H9 (cell line): ENCODE measurements at places on chromosomes 11 and 22.

GRCh38 chr11:67292671-67293070, 3.6 kb downstream of the ANKRD13D start:
- DNase-seq = no peak

DNA sequence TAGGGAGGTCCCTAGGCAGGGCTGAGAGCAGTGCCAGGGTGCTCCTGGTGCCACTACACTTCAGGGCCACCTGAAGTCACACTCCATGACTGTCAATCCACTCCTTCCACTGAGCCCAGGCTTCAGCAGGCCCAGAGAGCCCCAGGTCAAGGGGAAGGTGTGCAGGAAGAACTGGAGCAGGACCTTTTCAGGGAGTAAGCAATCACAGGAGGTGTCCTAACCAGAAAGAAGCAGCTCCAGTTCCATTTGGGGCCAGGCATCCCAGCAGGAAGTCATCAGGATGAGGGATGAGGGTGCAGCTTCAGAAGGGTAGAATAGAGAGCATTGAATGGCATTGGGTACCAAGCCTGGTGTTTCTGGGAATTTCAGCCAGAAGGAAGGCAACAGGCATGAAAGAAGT, 556.5 kb downstream of the INSC start:
- DNase-seq = no peak

DNA sequence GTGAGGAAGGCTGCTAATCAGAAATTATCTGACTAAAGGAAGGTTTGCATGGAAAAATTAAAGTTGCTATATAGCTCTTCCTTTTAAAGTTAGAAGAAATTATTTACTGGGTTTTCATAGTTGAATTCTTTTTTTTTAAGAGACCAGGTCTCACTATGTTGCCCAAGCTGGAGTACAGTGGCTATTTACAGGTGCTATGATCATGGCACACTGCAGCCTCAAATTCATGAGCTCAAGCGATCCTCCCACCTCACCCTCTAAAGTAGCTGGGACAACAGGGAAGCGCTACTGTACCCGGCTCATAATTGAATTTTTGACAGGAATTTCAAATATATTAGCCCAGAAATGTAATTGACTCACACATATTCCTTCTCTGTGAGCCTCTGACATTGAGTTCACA, 3.9 kb downstream of the MSANTD2 start:
- no peak for DNase-seq

DNA sequence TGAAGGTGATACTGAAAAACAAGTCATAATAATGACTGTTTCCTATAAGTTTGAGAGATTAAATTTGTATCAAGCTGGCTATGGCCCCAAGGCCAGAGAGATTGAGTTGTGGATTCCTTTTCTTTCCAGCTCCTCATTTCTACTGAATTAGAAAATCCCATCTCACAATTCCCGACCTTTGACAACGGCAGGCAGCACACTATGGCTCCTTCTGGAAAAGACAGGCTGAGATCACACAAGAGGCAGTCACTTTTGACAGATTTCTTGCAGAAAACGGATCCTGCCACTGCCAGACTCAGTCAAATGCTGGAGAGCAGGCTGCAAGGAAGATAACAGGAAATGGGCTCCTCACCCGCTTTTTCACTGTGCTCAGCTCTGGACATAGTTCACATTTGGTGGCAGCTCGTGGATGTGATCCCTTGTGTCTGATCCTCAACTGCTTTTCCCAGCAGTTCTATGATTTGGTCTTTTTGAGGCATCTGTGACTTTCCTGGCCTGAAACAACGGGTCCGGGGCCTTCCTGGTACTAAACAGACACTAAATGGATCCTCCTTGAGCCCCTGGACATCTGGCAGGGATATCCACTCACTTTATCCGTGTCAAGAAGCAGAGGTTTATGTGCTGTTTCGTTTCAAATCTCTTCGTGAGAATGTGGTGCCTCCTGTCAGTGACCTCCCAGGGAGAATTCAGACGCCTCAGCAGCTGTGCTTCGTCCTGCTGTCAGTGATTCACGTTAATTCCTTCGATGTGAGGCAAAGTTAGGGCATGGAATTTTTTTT, 26.1 kb upstream of the RTL6 start:
- DNase-seq = peak; percentile 7

GRCh38 chr11:19589567-19590260, 122.9 kb upstream of the NAV2 start:
- DNase-seq = no peak

DNA sequence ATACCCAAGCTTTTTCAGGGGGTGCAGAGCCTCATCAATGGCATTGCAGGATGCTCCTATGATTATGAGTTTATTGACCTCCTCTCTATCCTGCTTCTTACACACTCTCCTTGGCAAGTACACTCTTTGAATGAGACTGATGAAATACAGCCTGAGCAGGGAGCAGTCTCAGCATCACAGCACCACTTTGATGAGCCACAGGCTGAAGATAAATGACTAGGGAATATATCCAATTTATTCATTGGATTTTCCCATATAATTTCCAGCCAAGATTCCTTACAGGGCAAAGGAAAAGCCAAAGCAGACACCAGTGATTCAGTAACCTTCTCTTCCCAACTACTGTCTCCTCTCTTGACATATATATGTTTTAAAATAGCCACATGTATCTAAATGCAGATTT, 79.2 kb downstream of the CASP12 start:
- DNase-seq = no peak

DNA sequence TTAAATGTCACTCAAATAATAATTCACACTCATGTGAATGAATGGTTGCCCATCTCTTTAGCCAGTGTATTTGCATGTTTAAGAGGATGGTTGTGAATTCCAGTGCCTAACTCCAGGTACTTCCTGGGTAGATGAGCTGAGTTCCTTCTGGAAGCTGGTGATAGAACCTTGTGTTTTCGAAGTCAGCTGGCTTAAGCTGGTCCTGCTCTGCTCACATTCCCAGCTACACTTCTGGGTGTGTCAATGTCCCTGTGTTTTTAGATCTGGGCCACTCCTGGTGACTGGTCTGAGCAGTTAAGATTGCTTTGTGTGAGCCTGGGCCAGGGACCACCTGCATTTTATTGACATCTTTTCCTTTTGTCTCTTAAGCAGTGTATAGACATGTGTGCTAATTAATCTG, 10.6 kb downstream of the TEAD1 start:
- no peak for DNase-seq

DNA sequence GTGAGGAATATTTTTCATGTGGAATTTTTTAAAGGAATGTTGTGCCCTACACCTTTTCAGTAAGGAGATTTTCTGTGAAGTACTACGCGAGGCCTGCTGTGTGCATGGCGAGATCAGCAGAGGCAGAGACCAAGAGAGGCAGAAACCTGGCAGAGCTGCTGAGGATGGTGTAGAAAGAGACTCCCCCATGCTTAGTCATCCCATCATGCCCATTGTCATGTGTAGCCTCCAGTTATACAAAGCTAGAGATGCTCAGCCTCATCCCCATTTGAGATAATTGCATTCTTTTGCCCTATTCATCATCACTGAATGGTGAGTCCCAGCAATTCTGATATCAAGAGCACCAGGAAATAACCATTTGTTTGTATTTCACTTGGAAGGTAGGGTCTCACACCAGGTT, 3.0 kb upstream of the MS4A7 start:
- no peak for DNase-seq

DNA sequence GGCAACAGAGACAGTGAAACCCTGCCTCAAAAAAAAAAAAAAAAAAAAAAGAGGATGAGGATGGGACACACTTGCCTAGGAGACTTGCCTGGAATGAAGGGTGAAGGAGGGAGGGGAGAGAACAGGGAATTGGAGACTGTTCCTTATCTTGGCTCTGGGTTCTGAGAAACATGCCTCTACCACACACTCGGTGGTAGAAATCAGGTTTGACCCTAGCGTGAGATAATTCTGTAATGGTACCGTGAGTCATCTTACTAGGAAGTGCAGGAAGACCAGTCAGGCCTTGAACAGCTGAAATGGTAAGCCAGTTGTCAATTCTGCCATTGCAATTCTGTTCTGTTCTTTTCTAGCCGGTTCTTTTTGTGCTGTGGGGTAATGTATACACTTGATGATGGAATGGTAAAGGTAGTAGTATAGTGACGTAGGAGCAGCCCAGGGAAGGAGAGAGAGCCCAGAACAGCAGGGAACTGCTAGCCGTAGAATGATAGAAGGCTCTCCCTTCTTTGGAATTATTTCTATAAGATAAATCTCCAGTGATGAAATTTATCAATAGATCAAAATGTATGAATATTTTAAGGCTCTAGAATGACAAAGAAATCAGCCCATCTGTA, 3.9 kb upstream of the AMBRA1 start:
- DNase-seq = no peak

GRCh38 chr11:537622-538430, 499 bp downstream of the LRRC56 start:
- DNase-seq = no peak

- no peak for DNase-seq
These were observed 15.2 kb upstream of the P4HA3 start for GRCh38 chr11:74326665-74327064.

GRCh38 chr11:1157341-1157644, 460 bp upstream of the MUC5AC start:
- no peak for DNase-seq

GRCh38 chr11:88405853-88406252, 68.3 kb upstream of the CTSC start:
- DNase-seq = no peak

GRCh38 chr11:113533425-113533698, 58.2 kb upstream of the DRD2 start:
- DNase-seq = no peak

DNA sequence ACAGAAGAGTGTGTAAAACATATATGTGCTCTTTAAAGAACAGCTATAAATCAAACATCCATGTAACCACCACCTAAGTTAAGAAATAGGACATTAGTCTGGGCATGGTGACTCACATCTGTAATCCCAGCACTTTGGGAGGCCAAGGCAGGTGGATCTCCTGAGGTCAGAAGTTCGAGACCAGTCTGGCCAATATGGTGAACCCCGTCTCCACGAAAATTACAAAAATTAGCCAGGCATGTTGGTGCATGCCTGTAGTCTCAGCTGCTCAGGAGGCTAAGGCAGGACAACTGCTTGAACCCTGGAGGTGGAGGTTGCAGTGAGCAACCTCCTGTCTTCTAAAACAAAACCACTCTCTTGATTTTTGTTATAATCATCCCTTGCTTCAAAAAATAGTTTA, 103.3 kb downstream of the LRRC32 start:
- no peak for DNase-seq

DNA sequence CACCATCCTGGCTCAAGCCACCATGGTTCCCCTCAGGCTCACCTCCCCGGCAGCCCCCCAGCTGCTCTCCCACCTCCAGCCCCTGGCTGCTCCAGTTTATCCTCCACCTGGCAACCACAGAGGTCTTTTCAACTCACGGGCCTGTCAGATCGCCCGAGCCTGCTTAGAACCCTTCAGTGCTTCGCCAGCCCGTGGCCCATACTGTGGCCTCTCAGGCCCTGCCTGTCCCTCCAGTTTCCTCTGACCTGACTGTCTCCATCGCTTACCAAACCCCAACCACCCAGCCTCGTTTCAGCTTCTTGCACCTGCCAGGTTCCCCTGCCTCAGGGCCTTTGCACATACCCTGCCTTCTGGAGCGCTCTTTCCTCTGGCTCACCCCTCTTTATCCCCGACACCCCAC, 6.9 kb downstream of the KCNC1 start:
- DNase-seq = no peak

- DNase-seq = no peak
These were observed 1393.4 kb downstream of the BRD1 start for GRCh38 chr22:48434156-48434867.

- no peak for DNase-seq
These were observed 29.0 kb downstream of the ELMOD1 start for GRCh38 chr11:107619926-107620325.

DNA sequence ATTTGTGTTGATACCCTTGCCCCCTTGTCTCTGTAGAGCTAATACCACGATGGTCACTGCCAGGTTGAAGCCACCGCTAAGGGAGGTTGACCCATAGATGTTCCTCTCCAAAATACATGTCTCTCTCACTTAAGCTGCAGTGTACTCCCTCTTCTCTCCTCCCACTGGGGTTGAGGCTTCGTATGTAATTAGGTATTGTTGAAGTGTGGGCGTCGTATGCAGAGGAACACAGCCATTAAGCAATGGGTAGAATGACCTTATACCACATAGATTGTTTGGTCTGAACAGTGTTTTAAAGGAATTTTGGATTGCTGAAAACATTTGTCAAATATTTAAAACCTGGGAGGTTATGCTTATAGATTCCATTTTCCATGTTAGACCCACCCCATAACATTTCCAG, 71.9 kb downstream of the TRAF6 start:
- no peak for DNase-seq

GRCh38 chr11:7314811-7315604, 63.3 kb downstream of the SYT9 start:
- no peak for DNase-seq

- DNase-seq = no peak
These were observed 56.2 kb downstream of the CASP12 start for GRCh38 chr11:104841973-104842525.

DNA sequence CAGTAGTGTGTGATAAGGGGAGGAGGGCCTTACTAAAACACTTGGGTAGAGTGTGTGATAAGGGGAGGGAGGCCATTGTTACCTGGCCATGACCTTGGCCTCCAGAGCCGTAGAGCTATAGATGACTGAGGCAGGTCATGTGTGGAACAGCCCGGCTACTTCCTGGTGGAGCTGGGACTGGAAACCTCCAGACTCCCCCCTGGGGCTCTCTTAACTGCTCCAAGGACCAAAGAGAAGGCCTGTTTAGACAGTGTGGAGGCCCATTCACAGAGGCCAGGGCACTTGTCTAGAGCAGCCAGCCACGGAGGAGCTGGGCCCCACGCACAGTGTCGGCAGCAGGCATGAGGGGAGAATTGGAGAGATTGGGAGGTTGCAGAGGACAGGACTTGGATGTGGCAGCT, 12.5 kb upstream of the MICALL1 start:
- DNase-seq = no peak

DNA sequence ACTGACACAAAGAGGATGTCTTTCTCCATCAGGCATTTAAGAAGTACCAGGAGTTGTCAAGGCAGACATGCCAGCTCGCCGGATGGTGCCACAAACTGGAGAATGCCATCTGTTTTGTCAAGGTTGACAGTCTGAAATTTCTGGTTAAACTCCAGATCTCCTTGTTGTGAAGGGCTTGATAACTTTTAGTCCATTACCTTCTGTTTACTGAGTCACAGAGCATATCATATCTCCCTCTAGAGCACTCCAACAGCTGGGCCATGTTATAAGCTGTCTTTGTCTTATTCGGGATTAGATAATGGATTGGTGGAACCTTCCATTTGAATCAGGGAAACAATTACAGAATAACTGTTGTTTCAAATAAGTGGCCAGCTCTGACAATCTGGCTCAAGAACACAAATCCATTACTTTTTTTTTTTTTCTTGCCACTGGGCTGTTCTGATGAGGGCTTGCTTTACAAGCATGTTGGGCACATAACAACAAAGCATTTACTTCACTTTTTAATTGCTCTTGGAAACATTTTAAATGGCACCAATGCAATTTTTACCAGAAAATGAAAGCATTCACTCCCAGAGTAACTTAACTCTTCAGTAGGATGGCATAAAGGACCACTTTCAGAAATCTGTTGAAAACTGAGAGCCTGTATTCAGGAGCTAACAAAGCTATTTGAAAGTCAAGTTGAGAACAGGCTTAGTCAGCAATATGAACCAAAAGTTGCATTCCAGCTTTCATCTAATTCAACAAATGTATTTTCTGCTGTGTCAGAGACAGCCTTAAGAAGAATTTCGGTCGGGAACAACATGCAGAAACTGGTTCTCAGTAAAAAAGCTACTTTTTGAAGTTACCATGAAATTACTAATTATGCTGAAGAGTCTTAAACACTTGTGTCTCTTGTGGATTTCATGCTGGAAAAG, 227.6 kb upstream of the PITPNB start:
- DNase-seq = no peak

- DNase-seq = no peak
These were observed 11.4 kb upstream of the PDGFB start for GRCh38 chr22:39256186-39256552.
